ENCODE measurements at places on chromosomes 5 and 9.

- no peak for DNase-seq
Measured at GRCh38 chr9:76651119-76651705, 113.0 kb upstream of the PCA3 start.

DNA sequence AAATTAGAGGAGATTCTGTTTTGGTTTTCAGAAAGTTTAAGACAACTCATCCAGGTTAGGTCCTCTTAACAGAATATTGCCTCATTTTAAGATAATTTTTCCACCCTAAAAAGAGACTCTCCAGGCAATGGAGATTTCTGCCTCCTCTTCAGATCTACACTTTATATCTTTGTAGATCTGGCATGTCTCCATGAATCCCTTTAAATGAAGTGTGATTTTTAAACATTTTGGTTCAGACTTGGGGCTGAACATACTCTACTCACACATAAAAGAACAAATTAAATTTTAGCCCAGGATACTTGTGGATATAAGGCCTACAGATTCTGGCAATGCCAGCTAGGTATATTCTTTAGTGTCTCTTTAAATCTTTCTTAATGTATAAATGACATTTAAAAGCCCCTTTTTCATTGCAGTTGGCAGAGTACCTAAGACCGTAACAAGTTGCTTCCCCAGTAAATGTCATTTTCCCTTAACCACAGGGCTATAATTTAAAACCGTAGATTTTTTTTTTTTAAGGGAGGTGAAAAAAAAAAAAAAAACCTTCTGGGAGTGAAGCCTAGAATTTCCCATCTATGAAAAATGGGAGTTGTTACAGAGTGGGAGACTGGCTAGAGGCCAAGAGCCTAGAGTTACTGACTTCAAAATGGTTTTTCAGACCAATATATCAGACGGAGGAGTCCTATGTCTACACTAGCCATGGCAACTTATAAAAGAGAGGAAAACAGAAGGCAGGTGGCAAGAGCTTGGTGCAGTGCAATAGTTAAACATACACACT lies 207.8 kb upstream of the TARS1 start:
- no peak for DNase-seq

DNA sequence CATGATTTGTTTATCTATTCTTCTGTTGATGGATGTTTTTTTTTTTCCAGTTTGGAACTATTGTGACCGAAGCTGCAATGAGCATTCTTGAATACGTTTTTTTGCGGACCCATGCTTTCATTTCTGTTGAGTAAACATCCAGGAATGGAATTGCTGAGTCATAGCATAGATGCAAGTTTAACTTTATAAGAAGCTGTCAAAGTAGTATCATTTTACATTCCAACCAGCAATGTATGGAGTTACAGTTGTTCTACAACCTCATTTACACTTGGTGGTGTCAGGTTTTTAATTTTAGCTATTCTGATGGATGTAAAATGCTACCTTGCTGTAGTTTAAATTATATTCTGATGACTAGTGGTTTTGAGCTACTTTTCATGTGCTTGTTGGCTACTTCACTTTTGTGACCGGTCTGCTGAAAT lies 49.0 kb downstream of the NPR3 start:
- no peak for DNase-seq

DNA sequence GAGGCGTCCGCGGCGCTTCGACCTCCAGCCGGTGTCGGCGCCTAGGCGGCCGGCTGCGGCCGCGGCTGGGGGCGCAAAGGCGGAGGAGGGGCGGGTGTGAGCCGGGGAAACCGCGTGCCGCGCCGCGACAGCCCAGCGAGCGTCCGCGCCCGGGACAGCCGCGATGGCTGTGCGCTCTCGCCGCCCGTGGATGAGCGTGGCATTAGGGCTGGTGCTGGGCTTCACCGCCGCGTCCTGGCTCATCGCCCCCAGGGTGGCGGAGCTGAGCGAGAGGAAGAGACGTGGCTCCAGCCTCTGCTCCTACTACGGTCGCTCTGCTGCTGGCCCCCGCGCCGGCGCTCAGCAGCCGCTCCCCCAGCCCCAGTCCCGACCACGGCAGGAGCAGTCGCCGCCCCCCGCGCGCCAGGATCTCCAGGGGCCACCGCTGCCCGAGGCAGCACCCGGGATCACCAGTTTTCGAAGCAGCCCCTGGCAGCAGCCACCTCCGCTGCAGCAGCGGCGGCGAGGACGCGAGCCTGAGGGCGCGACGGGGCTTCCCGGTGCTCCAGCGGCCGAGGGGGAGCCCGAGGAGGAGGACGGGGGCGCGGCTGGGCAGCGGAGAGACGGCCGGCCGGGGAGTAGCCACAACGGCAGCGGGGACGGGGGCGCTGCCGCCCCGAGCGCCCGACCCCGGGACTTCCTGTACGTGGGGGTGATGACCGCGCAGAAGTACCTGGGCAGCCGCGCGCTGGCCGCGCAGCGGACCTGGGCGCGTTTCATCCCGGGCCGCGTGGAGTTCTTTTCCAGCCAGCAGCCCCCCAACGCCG lies 605 bp downstream of the CHSY3 start:
- DNase-seq = no peak

- no peak for DNase-seq
Measured at GRCh38 chr5:4716781-4717180, 423.3 kb upstream of the ADAMTS16 start.

- no peak for DNase-seq
Measured at GRCh38 chr9:95399261-95399660, 81.8 kb upstream of the FANCC start.

DNA sequence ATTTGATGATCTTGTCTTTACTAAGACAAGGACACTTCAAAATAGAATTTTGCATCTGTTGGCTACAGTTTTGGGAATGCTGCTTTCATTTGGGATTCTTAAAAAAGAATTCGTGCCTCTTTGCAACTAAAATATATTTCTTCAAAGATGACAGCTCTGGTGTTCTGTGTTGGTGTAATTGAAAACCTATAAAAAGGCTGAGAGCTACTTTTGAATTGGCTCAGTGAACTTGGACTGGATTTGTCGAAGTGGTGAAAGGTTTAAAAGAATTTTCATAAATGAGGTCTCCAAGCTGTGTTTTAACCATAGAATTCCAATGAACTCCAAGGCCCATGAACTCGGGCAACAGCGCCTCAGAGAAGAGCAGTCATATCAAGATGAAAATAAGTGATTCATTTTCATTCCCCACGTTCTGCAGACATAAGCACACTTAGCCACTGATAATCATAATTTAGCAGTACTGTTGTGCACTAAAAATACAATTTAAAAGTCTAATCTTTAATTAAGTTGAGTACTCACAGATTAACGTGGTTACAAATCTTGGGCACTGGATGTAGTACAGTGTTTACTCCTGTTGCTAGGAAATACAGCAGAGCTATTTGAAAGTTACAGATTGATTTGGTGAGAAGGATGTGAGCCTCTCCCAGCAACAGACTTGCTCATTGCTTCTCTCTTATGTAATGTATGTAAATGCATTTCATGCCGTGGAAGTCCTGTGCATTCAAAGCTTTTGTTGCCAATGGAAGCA lies 10.9 kb downstream of the SNCAIP start:
- no peak for DNase-seq

DNA sequence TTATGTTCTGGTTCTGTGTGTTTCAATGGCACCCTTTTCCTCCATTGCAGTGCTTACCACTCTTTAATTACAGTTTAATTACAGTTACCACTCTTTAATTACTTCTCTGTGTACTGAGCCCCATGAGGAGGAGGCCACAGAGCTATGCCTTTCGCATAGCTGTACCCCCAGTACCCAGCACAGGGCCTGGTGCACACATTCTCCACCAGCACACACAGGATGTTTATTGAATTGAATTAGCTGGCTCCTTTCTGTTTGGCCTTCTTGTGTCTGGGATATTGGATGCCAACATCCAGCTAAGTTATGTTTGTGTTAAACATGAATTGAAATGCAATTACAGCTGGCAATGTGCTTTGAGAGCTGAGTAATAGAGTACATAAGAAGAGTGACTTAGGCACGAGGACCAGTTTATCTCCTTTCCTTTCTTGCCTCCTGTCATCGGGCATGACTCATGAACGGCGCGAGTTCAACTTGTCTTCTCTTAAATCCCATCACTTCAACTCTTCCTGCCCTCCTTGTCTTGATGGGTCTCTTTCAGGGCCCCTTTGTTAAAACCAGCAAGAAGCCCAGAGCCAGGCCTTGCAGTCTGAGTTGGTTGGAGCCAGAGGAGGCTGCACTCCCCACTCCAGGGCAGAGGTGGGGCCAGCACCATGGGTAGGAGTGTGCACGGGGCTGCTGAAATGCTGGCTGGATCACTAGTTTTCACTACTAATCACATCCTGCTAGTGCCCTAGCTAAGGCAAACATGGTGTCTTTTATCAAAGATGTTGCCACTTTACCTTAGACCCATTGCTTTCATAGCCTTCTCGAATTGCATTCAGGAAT lies 37.4 kb downstream of the MVB12B start:
- no peak for DNase-seq

GRCh38 chr5:138754699-138755057 lies 1.5 kb downstream of the CTNNA1 start:
- DNase-seq = no peak

GRCh38 chr9:111233963-111234362 lies 96.1 kb downstream of the OR2K2 start:
- no peak for DNase-seq

DNA sequence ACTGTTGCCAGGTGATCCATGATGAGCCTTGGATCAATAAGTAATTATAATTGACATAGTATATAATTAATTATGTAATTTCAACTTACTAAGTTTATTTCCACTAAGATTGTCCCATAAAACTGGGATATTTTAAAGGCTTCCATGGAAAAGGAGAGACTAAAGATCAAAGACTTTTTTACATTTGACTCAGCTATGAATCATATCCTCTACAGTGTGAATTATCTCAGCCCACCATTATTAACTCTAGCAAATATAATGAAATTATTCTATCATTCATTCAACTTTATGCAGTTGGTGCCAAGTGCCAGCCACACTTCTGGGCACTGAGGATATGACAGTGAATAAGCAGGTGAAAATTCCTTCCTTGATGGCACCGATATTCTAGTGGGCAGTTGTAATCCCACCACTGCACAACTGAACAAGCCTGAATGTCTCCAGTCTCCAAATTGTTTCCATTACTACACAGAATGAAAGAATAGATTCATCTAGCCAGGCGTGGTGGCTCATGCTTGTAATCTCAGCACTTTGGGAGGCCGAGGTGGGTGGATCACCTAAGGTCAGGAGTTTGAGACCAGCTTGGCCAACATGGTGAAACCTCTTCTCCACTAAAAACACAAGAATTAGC lies 21.9 kb upstream of the TXN start:
- DNase-seq = no peak

DNA sequence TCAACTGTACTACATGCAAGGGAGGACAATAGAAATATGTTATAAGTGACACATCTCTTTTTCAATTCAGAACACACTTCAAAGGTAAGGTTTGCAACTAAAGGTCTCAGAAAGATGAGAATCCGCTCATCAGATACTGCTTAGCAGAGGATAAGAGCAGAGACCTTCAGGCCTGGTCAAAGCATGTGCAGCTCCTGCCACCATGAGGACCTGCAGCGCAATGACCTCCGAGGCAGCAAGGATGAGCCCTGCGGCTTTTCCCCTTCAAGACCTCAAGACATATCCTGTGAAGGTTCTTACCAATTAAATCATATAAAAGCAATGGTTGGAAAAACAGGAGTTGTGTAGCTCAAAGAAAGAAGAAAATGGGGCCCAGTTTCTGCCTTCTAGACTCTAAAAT lies 135.8 kb downstream of the TRIM36 start:
- no peak for DNase-seq

- DNase-seq = no peak
Measured at GRCh38 chr9:27870404-27870803, 297.1 kb upstream of the C9orf72 start.

- peak; percentile 39 for DNase-seq
Measured at GRCh38 chr9:132800038-132800648, 77.9 kb downstream of the AK8 start.

- DNase-seq = no peak
Measured at GRCh38 chr9:7338586-7339281, 460.8 kb downstream of the DMAC1 start.

GRCh38 chr9:79604921-79605562 lies 33.3 kb downstream of the TLE4 start:
- DNase-seq = no peak

DNA sequence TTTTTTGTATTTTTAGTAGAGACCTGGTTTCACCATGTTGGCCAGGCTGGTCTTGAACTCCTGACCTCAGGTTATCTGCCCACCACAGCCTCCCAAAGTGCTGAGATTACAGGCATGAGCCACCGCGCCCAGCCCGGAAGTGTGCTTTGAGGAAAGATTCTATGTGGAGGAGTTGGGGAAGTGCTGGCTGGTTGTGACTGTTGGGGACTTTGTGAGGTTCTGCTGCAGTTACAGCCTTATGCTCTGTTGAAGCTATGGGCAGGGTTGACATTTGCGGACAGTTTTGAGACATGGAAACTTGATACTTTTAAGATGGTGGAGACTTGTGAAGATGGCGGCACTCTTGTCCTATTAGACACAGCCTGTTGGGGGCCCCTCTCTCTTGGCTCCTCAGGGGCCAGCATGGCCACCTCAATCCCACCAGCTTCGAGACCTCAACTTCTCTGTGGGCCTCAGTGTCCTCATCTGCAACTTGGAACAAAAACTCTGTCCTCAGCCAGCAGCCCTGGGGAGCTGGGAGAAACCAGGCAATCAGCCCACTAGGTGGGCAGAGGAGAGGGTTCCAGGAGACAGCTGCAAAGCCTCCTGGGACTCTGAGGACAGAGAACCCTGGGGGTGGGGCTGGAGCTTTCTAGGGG lies 24.9 kb downstream of the C9orf50 start:
- no peak for DNase-seq

- no peak for DNase-seq
Measured at GRCh38 chr5:72238712-72239445, 81.2 kb downstream of the MRPS27 start.

DNA sequence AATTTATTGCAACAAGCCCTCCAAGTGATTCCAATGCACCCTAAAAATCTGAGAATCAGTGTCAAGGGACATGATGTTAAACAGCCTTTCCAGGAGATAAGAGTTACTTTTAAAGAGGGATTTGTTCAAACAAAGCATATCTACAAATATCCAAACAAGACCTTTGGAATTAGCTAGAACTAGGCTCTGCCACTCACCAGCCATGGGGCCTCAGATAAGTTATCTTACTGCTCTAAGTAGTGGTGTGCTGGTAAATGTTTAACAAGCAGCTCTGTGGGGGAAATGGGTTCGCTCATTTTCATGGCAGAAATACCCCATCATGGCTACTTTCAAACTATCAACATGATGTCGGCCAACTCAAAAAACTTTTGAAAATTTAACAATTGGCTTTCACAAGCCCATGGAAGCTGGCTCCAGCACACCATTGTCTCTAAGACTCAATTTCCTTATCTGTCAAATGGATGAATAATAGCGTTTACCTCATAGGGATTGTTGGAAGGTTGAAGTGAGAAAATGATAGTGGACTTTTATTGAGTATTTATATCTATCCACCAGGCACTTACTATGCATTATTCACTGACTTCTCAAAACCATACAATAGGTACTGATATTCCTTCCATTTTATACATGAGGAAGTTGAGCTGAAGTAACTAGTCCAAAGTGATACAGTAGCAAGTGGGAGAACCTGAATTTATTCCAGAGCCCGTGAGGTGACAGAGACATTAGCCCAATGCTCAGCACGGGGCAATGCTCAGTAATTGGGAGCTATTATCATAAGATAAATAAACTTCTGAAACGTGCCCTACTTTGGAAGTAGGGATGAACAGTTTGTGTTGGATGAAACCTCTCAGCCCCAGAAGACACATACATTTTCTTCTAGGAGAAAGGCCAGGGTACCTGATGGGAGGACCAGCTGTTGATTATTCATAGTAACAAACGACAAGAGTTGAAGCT lies 43.2 kb downstream of the SH3RF2 start:
- no peak for DNase-seq

Measured in GM18507 (cell line).